ENCODE measurements at places on chromosomes 2 and 18. TPM values are rescaled to one million over a fixed set of nuclear protein-coding genes. Genes with fewer than 3 reads are reported as not detected.

Gene CCDC121
- total RNA-seq, result 2.4 TPM

Gene ANKRD30BL
- total RNA-seq, result not detected

Gene RIT2
- total RNA-seq, result not detected

Gene GRHL1
- total RNA-seq, result 1.2 TPM

Gene DYSF
- total RNA-seq, result 0.56 TPM

Gene EMILIN2
- 14.4 TPM for total RNA-seq

Gene HS1BP3
- total RNA-seq, result 43.1 TPM

Gene IL1B
- 0.40 TPM for total RNA-seq

Gene CNTNAP5
- not detected for total RNA-seq

Gene TXNDC2
- 0.12 TPM for total RNA-seq

Gene VAMP5
- 0.15 TPM for total RNA-seq

Gene G6PC2
- total RNA-seq, result not detected

Gene CUL3
- 56.7 TPM for total RNA-seq

Gene DYNAP
- not detected for total RNA-seq

Gene VSNL1
- not detected for total RNA-seq

Gene GNAL
- total RNA-seq, result 6.2 TPM

Gene MSTN
- total RNA-seq, result not detected

Gene POTEC
- not detected for total RNA-seq

Gene SULT1C3
- not detected for total RNA-seq

Gene RNU2-63P
- not detected for total RNA-seq

Gene SERPINB11
- not detected for total RNA-seq

Gene ACTG2
- 0.17 TPM for total RNA-seq

Gene SLC25A52
- total RNA-seq, result not detected

Gene HRH4
- total RNA-seq, result 0.02 TPM

Gene NBEAL1
- total RNA-seq, result 3.8 TPM

Gene ANKRD62
- total RNA-seq, result not detected

Gene CCDC68
- total RNA-seq, result 3.4 TPM

Gene FLACC1
- total RNA-seq, result not detected

Gene MYL12B
- total RNA-seq, result 399 TPM

Gene DSC3
- 1.8 TPM for total RNA-seq

Gene SLC23A3
- 0.49 TPM for total RNA-seq

Gene STAT4
- total RNA-seq, result 3.4 TPM

Gene TEX44
- not detected for total RNA-seq

Gene LOXHD1
- total RNA-seq, result not detected

Gene STAMBP
- total RNA-seq, result 51.7 TPM

Gene CXCR2
- total RNA-seq, result not detected

Gene IL1A
- 0.10 TPM for total RNA-seq

Gene LINC00305
- not detected for total RNA-seq

Gene ATG9A
- 53.2 TPM for total RNA-seq

Gene GALNT5
- 2.1 TPM for total RNA-seq

Gene SEMA4C
- total RNA-seq, result 18.5 TPM

Gene VWA3B
- not detected for total RNA-seq

Gene CNDP1
- total RNA-seq, result not detected

Gene IL37
- not detected for total RNA-seq

Gene AKAIN1
- not detected for total RNA-seq

Gene ADRA2B
- total RNA-seq, result 0.06 TPM

Gene PER2
- 3.3 TPM for total RNA-seq

Gene KIF1A
- 0.62 TPM for total RNA-seq

Gene RNF103
- 42.5 TPM for total RNA-seq

Gene SFTPB
- 0.37 TPM for total RNA-seq

Gene RBM43
- total RNA-seq, result 3.8 TPM

Gene NPHP1
- 8.8 TPM for total RNA-seq
